ENCODE measurements at places on chromosomes 5 and 9.

DNA sequence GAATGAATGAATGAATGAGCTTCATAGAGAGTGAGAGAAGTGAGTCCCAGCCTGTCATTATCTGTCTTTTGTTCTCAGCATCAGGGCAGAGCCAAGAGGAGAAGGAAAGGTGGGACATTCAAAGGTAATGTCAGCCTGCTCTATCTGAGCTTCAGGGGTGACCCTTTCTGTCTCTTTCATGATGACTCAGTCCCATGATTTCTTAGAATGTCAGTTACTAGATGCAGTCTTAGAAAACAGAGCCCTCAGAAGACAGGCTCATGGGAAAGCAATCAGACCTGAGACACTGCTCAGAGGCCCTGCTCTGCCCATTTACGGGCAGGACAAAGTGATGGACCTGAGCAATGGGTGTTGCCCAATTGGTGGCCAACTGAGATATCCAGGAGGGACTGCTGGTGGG lies 1.1 kb downstream of the SPATA31D1 start:
- no peaks in the 10 kb centered on the region for H3K4me1 ChIP-seq
- H3K4me3 ChIP-seq, result no peak overlapping the region

GRCh38 chr5:37533851-37534250 lies 154.7 kb downstream of the WDR70 start:
- peaks cover 7% of the 10 kb centered on the region for H3K36me3 ChIP-seq
- no peak for DNase-seq
- no peak overlapping the region for H3K27ac ChIP-seq
- no peaks in the 10 kb centered on the region for H3K27me3 ChIP-seq

DNA sequence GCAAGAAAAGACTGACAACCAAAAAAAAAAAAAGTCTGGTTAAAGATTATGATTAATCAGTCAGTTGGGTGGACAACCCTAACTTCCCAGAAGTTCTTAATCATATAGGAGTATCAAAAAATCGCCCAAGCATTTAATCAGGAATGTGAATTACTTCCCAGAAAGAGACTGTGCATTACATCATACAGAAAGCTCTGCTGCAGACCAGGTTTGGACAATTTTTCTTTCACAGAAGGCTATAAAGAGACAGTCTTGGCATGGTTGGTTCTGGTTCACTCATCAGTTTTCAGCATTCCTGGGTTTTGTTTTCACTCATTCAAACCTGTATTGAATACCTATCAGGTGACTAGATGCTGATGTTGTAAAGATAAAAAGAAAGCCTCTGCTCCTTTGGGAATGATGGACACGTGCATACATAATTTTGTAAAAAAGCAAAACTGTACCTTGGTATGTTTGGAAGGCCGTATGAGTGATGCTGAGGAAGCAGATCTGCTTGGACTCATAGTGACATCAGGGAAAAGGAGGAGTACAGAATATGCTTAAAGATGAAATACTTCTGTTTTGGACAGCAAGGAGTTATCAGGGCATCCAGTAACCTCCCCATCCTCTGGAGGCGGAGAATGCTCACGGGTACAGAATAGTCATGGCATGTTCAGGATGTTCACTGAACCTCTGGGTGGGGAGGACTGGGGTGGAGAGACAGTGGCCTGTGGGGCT lies 178.4 kb downstream of the GNA14 start:
- no peak for DNase-seq
- H3K36me3 ChIP-seq, result peaks cover 3% of the 10 kb centered on the region
- H3K27ac ChIP-seq, result no peak overlapping the region
- no peaks in the 10 kb centered on the region for H3K4me1 ChIP-seq

GRCh38 chr9:2210201-2210600 lies 195.1 kb downstream of the SMARCA2 start:
- DNase-seq, result no peak
- no peaks in the 10 kb centered on the region for H3K27me3 ChIP-seq
- H3K27ac ChIP-seq, result no peak overlapping the region
- H3K4me3 ChIP-seq, result no peak overlapping the region
- peaks cover 27% of the 10 kb centered on the region for H3K4me1 ChIP-seq
- no peaks in the 10 kb centered on the region for H3K36me3 ChIP-seq

DNA sequence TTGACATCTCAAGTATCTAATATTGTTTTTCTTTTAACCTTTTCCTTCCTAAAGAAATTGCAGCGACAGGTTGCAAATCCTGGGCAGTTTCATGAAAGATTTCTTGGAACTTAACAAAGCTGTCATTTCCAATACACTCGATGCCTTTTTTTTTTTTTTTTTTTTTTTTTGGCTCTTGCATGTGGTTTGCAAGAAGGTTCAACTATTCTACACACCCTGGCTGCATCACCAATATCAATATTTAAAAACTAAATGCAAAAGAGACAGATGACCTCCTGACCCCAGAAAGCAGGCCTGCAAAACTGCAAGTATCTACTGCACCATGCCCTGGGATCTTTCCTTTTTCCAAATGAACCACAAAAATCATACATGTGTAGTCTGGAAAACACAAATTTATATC lies 4.4 kb upstream of the NFIB start:
- H3K27ac ChIP-seq, result no peak overlapping the region
- no peak for DNase-seq
- H3K4me3 ChIP-seq, result no peak overlapping the region
- H3K36me3 ChIP-seq, result no peaks in the 10 kb centered on the region

- no peak overlapping the region for H3K27ac ChIP-seq
- no peaks in the 10 kb centered on the region for H3K27me3 ChIP-seq
- peaks cover 13% of the 10 kb centered on the region for H3K4me1 ChIP-seq
- no peak for DNase-seq
- H3K4me3 ChIP-seq, result no peak overlapping the region
Observed at GRCh38 chr5:148091991-148092964, 28.5 kb downstream of the SPINK5 start.

DNA sequence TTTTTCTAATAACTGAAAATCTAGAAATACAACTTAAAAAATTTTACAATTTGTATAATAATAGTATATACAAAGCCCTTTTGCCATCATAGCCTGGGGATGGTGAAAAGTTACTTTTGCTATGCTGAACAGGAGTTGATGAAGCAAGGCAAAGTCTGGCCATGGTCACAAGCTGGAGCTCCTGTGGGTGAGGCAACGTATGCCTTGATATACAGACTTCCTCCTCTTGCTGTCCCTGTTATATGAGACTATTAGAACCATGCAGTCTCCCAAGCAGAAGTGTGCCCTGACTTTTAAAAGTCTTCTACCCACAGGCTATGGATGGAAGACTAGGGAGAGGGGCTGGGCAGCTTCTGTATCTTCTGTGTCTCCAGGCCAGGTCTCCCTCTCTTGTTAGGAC lies 15.7 kb downstream of the FAM151B start:
- no peak overlapping the region for H3K4me3 ChIP-seq
- H3K27me3 ChIP-seq, result no peaks in the 10 kb centered on the region
- H3K36me3 ChIP-seq, result peaks cover 4% of the 10 kb centered on the region
- no peaks in the 10 kb centered on the region for H3K4me1 ChIP-seq
- no peak overlapping the region for H3K27ac ChIP-seq

GRCh38 chr5:157324237-157324636 lies 58.3 kb downstream of the CYFIP2 start:
- H3K4me1 ChIP-seq, result peaks cover 12% of the 10 kb centered on the region
- no peaks in the 10 kb centered on the region for H3K27me3 ChIP-seq
- peaks cover 2% of the 10 kb centered on the region for H3K36me3 ChIP-seq
- H3K4me3 ChIP-seq, result no peak overlapping the region
- H3K27ac ChIP-seq, result no peak overlapping the region

- H3K27ac ChIP-seq, result no peak overlapping the region
- H3K4me1 ChIP-seq, result no peaks in the 10 kb centered on the region
- H3K4me3 ChIP-seq, result no peak overlapping the region
- no peak for DNase-seq
- H3K27me3 ChIP-seq, result peaks cover 1% of the 10 kb centered on the region
Observed at GRCh38 chr9:8186560-8186959, 387.0 kb upstream of the DMAC1 start.

GRCh38 chr5:172403189-172403796 lies 51.0 kb downstream of the SH3PXD2B start:
- H3K4me1 ChIP-seq, result peaks cover 34% of the 10 kb centered on the region
- H3K27ac ChIP-seq, result peak overlapping the region; percentile 60
- no peaks in the 10 kb centered on the region for H3K27me3 ChIP-seq
- H3K36me3 ChIP-seq, result peaks cover 24% of the 10 kb centered on the region
- no peak for DNase-seq

DNA sequence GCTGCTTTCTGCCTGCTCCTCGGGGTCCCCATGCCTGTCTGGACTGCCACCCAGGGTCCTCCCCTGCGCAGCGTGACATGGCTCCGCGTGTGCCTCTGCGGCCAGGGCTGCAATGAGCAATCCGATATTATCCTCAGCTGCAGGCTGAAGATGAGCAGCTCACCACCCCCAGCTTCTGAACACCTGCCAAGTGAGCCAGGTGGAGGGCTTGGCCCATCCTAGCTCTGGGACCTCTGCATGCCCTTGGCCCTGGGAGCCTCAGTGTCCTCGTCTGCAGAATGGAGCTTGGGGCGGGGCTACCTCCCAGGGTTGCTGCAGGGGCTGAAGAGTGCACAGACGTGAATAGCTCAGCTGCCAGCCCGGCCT lies 4.1 kb upstream of the MYMK start:
- DNase-seq, result no peak
- peaks cover 22% of the 10 kb centered on the region for H3K4me1 ChIP-seq
- H3K27ac ChIP-seq, result no peak overlapping the region
- no peaks in the 10 kb centered on the region for H3K36me3 ChIP-seq
- no peaks in the 10 kb centered on the region for H3K27me3 ChIP-seq

GRCh38 chr5:33367416-33367815 lies 73.3 kb upstream of the TARS1 start:
- H3K36me3 ChIP-seq, result peaks cover 1% of the 10 kb centered on the region

- H3K4me3 ChIP-seq, result no peak overlapping the region
- H3K4me1 ChIP-seq, result peaks cover 22% of the 10 kb centered on the region
- no peak for DNase-seq
- no peaks in the 10 kb centered on the region for H3K27me3 ChIP-seq
Observed at GRCh38 chr5:55694152-55694830, 17.8 kb downstream of the SLC38A9 start.

DNA sequence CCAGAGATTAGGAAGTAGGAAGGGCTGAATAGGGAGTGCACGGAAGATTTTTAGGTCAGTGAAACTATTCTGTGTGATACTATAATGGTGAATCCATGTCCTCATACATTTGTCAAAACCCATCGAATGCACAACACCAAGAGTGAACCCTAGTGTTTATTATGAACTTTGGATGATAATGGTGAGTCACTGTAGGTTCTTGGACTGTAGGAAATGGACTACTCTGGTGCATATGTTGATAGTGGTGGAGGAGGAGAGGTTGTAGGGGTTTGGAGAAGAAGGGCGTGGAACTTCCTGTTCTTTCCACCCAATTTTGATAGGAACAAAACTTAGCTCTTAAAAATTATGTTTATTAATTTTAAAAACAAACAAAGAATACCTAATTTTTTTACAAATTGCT lies 14.3 kb downstream of the CTSL start:
- no peak for DNase-seq
- no peaks in the 10 kb centered on the region for H3K4me1 ChIP-seq
- H3K27me3 ChIP-seq, result peaks cover 14% of the 10 kb centered on the region
- H3K36me3 ChIP-seq, result no peaks in the 10 kb centered on the region
- H3K27ac ChIP-seq, result no peak overlapping the region

GRCh38 chr9:126975327-126976220 lies 61.0 kb downstream of the RALGPS1 start:
- H3K27ac ChIP-seq, result no peak overlapping the region
- DNase-seq, result no peak
- H3K4me1 ChIP-seq, result no peaks in the 10 kb centered on the region
- H3K4me3 ChIP-seq, result no peak overlapping the region
- H3K36me3 ChIP-seq, result peaks cover 4% of the 10 kb centered on the region

GRCh38 chr9:81549500-81550206 lies 139.7 kb downstream of the TLE1 start:
- H3K4me3 ChIP-seq, result no peak overlapping the region
- H3K4me1 ChIP-seq, result peaks cover 16% of the 10 kb centered on the region
- H3K27ac ChIP-seq, result no peak overlapping the region
- no peak for DNase-seq

DNA sequence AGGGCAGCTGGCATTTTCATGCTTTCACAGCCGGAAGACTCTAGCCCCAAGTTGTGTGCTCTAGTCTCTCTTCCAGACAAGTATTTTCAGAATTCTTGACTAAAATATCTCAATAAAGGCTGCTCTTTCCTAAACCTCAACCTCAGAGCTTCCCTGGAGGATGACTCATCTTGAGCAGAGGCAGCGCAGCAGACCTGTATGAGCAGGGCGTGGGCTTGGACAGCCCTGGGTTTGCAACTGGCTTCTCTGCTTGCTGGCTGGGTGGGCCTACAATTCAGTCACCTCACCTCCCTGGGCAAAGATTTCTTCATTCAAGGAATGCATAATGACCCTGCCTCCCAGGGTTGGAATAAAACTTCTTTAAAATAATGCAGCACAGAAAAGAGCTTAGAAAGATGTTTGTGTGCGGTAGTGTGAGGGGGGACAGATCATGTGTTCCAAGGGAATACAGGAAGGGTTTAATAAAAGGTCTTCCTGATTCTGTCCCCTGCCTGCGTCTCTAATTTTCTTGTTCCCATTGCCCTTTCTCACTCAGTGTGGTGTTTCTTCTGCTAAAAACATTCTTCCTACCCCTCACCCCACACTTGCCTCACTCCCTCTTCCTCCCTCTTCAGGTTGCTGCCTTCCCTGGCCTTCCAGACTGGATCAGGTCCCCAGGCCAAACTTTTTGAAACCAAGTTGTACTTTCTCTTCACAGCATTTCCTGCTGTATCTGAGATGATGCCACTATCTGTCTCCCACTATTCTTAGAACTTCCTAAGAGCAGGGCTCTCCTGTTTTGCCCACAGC lies 39.4 kb upstream of the MAP1B start:
- peak overlapping the region; percentile 87 for H3K27ac ChIP-seq
- no peak for DNase-seq
- peaks cover 2% of the 10 kb centered on the region for H3K27me3 ChIP-seq
- H3K4me1 ChIP-seq, result peaks cover 30% of the 10 kb centered on the region
- H3K36me3 ChIP-seq, result no peaks in the 10 kb centered on the region
